Effector memory CD8-positive, alpha-beta T cell (primary cell): ENCODE measurements at places on chromosomes 5 and 9.

DNA sequence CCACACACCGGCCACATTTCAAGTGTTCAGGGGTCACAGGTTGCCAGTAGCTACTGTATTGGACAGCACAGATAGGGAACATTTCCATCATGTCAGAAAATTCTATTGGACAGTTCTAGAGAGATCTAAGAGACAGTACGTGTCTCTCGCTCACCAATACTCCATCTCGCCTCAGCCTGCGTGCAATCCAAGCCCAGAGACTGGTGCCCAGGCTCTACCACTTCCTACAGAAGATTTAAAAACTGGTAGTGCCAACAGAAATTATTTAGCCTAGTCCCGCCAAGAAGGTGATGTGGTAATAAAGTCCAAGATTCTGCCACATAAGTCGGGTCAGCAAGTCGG, 390 bp upstream of the SNX2 start:
- peaks cover 15% of the 10 kb centered on the region for H3K36me3 ChIP-seq
- H3K4me1 ChIP-seq, result peaks cover 17% of the 10 kb centered on the region
- peak overlapping the region; percentile 98 for H3K4me3 ChIP-seq
- H3K27ac ChIP-seq, result peak overlapping the region; percentile 98
- no peak for DNase-seq

- H3K27me3 ChIP-seq, result peaks cover 9% of the 10 kb centered on the region
- H3K4me1 ChIP-seq, result no peaks in the 10 kb centered on the region
- H3K27ac ChIP-seq, result no peak overlapping the region
These were observed 128.6 kb upstream of the EFNA5 start for GRCh38 chr5:107799306-107799705.

DNA sequence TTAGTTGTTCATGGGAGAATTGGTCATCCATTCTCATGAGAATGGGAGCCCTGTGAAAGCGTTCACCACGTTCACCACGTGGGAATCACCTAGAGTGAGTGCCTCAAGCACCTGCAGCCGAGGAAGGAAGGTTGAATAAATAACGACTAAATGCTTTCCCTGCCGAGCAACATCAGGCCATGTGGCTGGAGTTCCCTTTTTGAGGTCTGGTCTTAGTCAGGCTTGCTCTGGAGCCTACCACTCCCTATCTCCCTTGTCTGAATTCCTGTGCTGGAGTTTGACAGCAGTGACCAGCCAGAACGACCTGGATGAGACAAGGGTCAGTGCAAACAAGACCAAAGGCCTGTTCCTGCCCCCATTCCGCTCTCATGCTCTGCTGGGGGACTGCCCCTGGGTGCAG, 28.5 kb downstream of the KCNMB1 start:
- no peak overlapping the region for H3K4me3 ChIP-seq
- no peaks in the 10 kb centered on the region for H3K36me3 ChIP-seq
- no peak overlapping the region for H3K27ac ChIP-seq

- H3K4me1 ChIP-seq, result no peaks in the 10 kb centered on the region
- no peak overlapping the region for H3K4me3 ChIP-seq
- no peak for DNase-seq
- no peak overlapping the region for H3K27ac ChIP-seq
- no peaks in the 10 kb centered on the region for H3K27me3 ChIP-seq
These were observed 71.6 kb downstream of the LRRC70 start for GRCh38 chr5:62650197-62650596.

GRCh38 chr5:112116371-112116770, 302.7 kb downstream of the EPB41L4A start:
- no peak overlapping the region for H3K27ac ChIP-seq
- no peaks in the 10 kb centered on the region for H3K4me1 ChIP-seq
- no peak overlapping the region for H3K4me3 ChIP-seq
- peaks cover 29% of the 10 kb centered on the region for H3K27me3 ChIP-seq
- no peaks in the 10 kb centered on the region for H3K36me3 ChIP-seq
- DNase-seq, result no peak

DNA sequence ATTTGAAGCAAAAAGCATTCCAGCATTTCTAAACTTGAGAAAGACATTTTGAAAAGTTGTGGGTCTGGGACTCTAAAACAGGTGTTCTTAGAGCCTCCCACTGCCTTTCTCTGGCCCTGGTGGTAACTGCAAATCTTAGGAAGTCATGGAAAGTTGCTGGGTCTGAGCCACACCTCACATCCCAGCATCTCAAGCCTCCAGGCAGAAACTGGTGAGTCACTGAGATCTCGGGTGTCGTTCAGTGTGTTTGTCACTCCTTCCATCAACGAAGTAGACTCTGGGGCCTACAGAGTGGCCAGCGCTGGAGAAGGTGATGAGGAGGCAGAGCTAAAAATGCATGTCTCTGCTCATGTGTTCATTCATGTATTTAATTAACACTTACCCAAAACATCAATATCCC, 59.6 kb upstream of the C5orf58 start:
- H3K27me3 ChIP-seq, result peaks cover 50% of the 10 kb centered on the region
- H3K36me3 ChIP-seq, result no peaks in the 10 kb centered on the region
- no peak overlapping the region for H3K27ac ChIP-seq
- no peak for DNase-seq
- no peak overlapping the region for H3K4me3 ChIP-seq
- peaks cover 2% of the 10 kb centered on the region for H3K4me1 ChIP-seq

DNA sequence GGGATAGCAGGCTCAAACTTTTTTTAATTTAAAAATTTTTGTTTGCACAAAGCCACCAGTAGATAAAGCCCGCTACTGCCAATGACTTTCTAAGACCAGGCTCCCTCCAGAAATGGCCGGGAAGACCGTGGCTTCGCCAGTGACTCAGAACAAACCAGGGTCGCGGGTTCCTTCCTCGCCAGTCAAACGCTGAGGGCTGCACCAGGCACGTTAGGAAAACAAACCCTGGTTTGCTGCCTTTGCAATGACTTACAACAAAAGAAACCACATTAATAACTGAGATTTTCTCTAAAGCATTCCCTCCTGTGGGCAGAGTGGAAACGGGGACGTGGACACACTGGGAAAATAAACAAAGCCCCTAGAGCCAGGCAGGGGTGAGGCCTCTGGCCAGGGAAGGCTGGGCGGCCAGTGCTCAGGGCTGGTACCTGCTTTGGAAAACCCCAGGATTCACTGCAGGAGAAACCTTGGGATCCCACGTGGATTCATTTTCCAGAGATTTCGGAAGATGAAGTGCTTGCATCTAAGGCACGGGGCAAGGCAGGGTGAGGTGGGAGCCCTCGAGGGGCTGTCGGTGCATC, 3.8 kb downstream of the PRRX2 start:
- H3K27me3 ChIP-seq, result peaks cover 53% of the 10 kb centered on the region
- H3K4me3 ChIP-seq, result no peak overlapping the region
- peaks cover 9% of the 10 kb centered on the region for H3K4me1 ChIP-seq
- no peak overlapping the region for H3K27ac ChIP-seq
- H3K36me3 ChIP-seq, result no peaks in the 10 kb centered on the region
- no peak for DNase-seq

GRCh38 chr9:69065660-69066059, 30.1 kb downstream of the FXN start:
- H3K27me3 ChIP-seq, result no peaks in the 10 kb centered on the region
- H3K4me1 ChIP-seq, result peaks cover 2% of the 10 kb centered on the region
- H3K27ac ChIP-seq, result no peak overlapping the region
- H3K36me3 ChIP-seq, result peaks cover 32% of the 10 kb centered on the region
- no peak overlapping the region for H3K4me3 ChIP-seq
